Memory B cell (primary cell): ENCODE measurements at places on chromosomes 2 and 18.

DNA sequence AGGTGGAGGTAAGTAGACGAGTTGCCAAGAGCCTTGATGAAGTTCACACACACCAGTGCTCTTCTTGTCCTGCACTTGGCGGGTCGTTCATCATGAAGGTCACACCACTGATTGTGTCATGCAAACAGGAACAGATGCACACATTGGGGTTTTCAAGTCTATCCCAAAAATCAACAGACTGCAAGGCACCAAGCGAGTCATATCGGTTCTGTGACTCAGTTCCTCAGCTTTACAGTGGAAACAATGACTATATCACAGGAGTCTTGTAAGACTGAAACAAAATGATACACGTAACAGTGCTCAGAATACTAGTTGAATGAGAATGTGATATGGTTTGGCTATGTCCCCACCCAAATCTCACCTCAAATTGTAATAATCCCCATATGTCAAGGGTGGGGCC lies 526.9 kb upstream of the ID2 start:
- no peak for DNase-seq

DNA sequence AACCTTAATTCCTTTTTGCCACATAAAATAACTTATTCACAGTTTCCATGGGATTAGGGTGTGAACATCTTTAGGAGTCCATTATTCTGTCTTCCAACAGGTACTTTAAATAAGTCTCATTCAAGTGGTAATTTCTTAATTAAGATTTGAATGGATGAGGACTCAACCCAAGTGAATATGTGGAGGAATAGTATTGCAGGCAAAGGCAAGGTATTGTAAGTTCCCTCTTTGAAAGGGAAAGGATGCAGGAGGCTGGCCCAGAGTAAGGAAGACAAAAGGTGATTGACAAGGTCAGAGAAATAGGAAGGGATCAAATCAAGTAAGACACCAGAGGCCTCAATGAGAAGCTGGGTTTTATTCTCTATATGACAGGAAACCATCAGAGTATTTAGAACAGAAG lies 238.2 kb upstream of the RBMS1 start:
- DNase-seq, result no peak

DNA sequence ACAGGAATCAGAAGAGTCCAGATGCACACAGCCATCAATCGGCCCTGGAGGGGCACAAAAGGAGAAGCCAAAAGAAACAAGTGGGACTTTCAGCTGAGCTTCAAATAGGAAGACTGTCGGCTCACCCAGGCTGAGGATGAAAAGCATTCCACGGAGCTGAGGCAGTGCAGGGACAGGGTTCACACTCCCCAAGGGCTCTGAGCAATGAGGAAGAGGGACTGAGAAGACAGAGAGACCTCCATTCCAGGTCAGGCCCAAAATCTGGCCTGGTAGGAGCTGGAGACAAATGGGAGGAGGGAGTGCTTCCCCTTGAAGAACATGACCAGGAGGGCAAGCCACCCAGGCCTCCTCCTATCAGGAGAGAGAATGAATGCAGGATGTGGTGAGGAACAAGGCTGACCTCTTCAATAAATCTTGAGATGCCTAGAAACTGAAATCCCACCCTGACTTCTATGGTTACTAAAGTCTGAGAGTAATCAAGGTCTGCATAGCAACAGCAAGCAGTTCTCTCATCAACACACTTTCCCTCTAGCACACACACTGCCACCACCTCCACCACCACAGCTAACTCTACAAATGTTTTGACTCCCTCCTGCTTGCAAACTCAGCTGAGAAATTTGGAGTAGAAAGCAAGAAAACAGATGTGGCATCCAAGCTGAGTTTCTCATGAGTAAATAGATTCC lies 434.4 kb downstream of the TNS1 start:
- DNase-seq, result no peak

- DNase-seq, result no peak
These were observed 52.2 kb downstream of the PLB1 start for GRCh38 chr2:28547906-28548600.

DNA sequence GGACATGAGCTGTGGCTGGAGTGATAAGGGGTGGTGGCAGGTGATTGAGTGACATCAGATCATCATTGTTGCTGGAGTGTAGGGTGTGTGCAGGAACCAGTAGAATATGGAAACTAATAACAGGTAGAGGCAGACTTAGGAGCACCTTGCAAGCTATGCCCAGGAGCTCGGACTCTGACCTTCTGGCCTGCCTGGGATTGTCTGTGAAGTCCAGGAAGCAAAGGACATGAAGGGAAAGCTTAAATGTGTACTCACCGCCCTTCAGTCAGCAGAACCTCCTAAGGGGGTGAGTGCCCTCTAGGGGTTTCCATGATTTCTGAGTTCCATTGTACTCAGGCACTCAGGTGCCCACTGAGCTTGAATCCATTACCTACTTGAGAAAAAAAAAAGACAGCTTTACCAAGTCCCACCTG lies 104.2 kb downstream of the CRIM1 start:
- DNase-seq, result no peak

DNA sequence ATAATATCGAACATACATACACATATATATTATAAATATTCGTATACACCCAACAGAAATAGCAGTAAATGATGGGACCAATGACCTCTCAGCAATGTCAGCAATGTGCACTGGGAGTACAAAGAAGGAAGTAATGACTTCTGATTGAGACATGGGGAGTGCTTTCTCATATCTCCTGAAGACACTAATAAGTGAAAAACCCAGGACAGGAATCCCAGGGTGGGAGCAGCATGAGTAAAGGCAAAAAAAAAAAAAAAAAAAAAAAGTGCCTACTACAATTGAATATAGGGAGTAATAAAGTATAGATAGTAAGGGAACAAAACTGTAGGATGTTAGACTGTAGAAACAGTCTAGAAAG lies 491.3 kb downstream of the IRS1 start:
- no peak for DNase-seq

GRCh38 chr2:201953396-201953795 lies 80.3 kb upstream of the FZD7 start:
- no peak for DNase-seq

GRCh38 chr2:238027058-238027457 lies 33.7 kb upstream of the SCLY start:
- no peak for DNase-seq

DNA sequence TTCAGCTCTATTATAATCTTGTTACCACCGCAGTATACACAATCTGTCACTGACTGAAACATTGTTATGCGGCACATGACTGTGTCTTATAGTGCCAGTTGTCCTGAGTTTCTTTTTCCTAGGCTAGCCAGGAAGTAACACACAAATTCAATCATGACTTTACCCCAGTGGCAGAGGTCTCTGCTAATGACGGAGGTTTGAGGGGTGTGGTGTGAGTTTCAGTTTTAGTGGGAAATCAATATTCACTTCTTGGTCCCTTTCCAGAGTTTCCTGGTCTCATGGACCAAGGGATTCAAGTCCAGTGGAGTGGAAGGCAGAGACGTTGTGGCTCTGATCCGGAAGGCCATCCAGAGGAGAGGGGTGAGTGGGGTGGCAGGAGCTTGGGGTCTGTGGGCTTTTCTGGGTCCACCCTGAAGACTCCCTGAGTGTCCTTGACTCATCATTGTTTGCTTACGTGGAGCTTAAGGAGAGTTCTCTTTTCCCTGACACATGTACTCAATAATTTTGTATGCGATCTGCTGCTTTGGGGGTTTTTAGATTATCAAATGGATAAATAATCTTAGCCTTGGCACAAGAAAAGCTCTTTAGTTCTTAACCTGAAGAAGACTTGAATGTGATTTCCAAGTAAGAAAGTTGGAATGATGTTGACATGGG lies 39.2 kb downstream of the HK2 start:
- no peak for DNase-seq

DNA sequence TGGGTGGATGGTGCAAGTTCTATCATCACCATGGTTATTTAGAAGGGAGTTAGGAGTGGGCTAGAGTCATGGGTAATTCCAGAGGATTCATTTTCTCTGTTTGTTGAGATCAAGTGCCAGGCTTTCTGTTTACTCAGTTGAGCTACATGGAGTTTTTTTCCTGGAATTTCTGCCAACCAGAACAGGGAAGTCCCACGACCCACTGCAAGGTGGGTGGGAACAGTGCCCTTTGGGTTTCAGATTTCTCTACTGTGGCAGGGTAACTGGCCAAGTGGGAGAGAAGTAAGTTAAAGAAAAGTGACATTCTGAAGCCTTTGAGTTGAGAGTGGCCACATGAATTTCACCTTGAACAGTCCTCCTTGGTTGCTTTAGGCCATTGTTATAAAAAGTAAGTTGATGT lies 138.9 kb downstream of the SLC39A10 start:
- DNase-seq, result no peak

DNA sequence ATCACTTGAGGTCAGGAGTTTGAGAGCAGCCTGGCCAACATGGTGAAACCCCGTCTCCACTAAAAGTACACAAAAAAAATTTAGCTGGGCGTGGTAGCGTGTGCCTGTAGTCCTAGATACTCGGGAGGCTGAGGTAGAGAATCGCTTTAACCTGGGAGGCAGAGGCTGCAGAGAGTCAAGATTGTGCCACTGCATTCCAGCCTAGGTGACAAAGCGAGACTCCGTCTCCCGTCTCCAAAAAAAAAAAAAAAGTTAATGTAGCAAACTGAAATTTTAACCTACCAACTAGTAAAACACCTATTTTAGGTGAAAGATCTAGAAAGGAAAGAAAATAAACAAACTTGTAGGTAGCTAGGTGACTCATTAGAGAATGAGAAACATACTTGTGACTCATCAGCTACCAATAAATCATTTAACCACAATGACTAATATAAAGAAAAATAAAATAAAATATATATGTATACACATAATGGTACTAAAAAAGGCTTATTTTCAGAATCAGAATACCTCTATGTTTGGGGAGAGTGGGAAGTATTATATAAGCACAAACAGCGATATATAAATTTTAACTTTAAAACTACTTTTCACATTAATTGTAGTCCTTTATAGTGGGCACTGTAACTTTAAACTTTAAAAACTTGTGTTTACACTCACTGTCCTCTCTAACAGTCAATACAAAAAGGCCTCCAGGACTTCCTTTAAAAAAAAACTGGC lies 36.6 kb downstream of the DARS1 start:
- no peak for DNase-seq

DNA sequence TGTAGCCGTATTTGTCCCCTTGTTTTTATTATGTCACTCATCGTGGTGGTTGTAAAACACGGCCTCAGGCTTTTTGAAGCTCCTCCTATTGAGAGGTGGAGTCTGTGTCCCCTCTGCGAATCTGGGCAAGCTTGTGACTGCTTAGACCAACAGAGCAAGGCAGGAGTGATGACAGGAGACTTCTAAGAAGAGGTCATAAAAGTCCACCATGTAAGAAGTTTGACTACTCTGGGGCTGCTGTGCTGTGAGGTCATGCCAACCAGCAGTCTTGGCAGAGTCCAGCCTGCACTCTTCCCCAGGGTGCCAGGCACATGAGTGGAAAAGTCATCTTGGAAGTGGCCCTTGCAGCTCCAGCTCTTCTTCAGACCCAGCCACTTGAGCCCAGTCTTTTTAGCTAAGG lies 83.8 kb upstream of the SPTBN1 start:
- DNase-seq, result no peak
